ENCODE measurements at places on chromosomes 7 and 10.

DNA sequence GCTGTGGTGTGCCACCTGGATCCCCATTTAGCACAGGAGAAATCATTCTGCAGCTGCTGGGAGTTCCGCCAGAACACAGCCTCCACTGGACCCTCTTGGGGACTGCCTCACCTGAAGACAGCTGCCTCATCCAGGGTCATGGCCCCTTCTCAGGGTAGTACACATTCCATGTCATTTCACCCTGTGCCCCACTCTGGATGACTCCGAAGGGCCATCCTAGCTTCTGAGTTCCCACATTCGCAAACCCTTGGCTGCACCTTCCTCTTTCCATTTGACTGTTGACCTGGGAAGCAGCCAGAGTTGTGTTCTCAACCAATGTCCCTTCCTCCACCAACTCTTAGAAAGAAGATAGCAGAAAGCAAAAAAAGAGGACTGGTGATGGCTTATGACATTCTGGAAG is 125.6 kb upstream of the TBX20 start:
- no peak for DNase-seq

GRCh38 chr7:87785368-87785995 is 90.7 kb downstream of the SLC25A40 start:
- no peak for DNase-seq

DNA sequence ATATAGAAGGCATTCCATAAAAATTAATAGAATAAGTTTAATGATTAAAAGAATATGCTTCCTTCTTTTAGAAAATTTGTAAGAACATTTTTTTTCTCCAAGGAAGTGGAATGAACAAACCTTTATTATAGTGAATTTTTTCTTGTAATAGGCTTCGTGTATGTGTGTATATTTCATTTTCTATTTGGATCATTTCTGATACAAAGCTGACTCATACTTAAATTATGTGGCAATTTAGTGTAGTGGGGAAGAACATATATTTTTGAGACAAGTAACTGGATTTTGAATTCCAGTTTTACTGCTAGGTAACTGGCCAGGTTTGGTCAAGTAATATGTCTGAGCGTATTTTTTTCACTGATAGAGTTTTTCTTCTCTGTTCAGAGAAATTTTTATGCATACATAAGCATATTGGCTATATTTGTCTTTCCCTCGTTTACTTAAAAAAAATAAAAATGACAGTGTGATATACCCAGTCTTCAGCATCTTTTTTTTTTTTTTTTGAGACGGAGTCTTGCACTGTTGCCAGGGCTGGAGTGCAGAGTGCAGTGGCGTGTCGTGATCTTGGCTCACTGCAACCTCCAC is 50.8 kb downstream of the CDK13 start:
- no peak for DNase-seq

DNA sequence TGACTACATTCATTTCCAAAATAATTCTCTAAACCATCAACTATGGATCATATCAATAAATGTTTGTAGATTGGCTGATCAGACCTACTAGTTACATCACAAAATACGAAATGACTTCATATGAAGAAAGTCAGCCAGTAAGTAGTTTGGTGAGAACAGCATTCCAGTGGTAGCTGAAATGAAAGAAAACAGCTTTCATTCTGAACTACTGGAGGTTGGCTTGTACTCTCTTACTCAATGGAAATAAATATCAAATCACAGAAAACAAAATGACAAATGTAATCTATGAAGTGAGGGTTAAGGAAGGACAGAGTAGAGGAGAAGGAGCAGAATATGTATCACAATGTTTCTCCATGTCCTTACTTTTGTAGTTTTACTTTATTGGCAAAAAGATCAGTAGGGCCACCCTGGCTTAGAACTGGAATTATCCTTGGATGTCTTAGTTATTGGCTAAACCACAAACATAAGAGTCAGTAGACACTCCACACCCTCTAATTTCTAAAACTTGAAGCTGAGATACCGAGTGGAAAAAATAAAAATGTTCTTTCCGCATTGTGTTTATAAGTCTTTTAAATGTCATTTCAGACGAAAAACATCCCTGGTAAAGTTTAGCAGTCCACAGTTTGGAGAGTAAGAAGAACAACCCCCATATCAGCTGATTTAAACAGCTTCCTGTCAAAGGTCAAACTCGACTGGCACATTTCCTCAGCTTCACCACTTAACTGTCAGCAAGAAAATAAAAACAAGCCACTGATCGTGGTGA is 74.0 kb upstream of the DGKI start:
- no peak for DNase-seq

GRCh38 chr7:150368096-150368883 is at the start of gene REPIN1:
REPIN1 (plus strand) TSS chr7:150368822; CDS start chr7:150369712, 890 bp downstream.
- DNase-seq: peak; percentile 79

DNA sequence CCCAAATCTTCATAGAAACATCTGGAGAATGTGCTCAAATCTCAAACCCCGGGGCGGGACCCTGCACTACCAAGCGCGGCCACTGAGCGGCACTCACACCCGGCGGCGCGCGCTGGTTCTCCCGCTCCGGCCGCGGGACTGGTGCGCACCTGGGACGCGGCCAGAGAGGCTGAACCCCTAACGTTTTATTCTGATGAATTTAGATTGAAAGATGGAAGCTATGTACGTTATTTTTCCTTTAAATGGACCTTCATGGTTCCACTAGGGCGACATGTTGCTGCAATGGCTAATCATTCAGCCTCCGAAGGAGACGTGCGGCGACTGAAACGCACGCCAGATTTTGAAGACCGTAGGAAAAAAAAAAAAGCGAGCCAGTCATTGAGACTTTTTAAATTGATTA is 107.0 kb upstream of the INSIG1 start:
- peak; percentile 68 for DNase-seq

- DNase-seq: no peak
Measured at GRCh38 chr7:24500599-24500998, 72.7 kb upstream of the PALS2 start.

- no peak for DNase-seq
Measured at GRCh38 chr10:30630571-30630970, 1.0 kb upstream of the LYZL2 start.

- no peak for DNase-seq
Measured at GRCh38 chr7:1712907-1713501, 42.9 kb downstream of the ELFN1 start.

GRCh38 chr7:37483627-37484026 is 35.0 kb upstream of the ELMO1 start:
- DNase-seq: no peak

DNA sequence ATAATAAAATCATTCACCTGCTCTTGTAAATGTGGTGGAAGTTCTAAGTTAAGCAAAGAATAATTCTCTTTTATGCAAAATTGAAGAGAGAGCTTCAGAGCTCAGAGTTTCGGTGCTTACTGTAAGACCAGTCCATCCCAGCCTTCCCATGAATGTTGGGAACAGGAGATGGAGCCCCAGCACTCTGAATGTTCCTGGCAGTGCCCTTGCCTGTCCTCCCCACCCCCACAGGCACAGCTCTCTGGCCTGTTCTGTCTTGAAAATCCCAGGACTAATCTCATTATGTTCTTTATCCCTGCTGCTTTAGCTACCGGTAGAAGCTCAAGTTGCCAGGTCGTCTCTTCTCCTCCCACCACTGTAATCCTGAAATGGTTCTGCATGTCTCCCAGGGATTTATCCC is 29.1 kb upstream of the LHFPL3 start:
- DNase-seq: no peak

DNA sequence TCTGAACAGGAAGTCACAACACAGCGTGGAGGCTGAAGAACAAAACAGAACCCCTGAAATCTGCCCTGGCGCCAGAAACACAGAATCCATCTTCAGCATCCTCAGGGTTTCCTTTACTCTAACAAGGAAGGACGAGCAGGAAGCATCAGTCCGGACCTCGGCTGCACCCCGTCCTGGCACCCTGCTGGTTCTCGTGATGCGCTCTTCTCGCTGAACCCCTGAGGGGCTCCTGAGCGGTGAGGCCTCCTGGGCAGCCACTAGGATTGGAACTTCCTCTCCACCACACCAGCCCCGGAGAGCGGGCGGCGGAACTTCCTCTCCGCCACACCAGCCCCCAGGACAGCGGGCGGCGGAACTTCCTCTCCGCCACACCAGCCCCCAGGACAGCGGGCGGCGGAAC is 461.9 kb downstream of the PTPRN2 start:
- DNase-seq: no peak

DNA sequence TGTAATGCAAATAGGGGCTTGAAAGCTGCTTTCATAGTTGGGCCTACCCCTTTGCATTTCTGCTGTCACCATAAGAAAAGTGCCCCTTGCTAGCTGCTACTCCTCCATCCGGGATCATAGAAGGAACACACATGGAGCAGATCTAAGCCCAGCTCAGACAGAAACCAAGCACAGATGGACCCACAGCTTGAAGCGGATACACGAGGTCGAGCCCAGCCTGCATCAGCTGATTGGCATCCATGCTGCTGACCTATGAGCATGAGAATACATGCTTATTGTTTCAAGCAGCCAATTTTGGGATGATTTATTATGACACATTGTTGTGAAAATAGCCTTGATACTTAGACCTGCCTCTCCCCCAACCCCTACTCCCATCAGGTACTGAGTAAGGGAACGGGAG is 109.2 kb downstream of the ZNF467 start:
- no peak for DNase-seq

- no peak for DNase-seq
Measured at GRCh38 chr7:574661-575395, 55.2 kb upstream of the PDGFA start.

GRCh38 chr7:94323844-94324243 is 70.9 kb upstream of the COL1A2 start:
- DNase-seq: no peak

DNA sequence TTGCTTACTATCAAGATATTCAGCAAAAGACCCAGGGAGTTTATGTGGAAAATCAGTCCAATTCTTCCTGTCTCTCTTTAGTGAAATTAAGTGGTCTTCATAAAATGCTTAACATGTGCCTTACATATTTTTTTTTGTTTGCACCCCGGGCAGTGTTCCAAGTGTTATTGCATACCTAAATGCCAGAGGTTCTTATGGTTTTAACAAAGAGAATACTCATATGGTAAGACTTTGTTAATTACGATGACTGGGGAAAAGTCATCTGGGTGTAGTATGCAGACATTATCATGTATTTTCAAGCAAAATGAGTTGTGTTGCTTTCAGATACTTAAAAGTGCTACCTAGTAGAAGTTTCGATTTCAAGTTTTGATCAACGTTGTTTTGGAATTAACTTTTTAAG is 82.6 kb downstream of the PRKG1 start:
- DNase-seq: no peak

GRCh38 chr7:153943861-153944260 is 108.3 kb upstream of the DPP6 start:
- no peak for DNase-seq

- no peak for DNase-seq
Measured at GRCh38 chr10:84341983-84342382, 13.6 kb downstream of the CCSER2 start.

DNA sequence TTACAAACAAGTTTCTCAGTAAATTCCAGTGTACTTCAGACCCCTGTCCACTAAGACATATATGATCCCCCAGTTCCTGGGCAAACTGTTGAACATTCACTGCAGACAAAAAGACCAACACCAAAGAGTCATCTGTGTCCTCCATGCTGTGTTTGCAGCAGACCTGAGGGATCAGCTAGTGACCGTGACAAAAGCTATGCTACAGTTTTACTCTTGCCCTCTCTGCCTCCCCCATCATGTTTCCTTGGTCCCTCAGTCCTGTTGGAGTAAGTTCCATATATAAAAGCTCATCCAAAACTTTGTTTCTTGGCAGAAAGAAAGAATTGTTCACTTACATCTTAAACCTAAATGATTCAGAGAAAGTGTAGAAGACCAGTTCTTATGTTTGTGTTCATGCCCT is 56.1 kb downstream of the PODXL start:
- DNase-seq: no peak

DNA sequence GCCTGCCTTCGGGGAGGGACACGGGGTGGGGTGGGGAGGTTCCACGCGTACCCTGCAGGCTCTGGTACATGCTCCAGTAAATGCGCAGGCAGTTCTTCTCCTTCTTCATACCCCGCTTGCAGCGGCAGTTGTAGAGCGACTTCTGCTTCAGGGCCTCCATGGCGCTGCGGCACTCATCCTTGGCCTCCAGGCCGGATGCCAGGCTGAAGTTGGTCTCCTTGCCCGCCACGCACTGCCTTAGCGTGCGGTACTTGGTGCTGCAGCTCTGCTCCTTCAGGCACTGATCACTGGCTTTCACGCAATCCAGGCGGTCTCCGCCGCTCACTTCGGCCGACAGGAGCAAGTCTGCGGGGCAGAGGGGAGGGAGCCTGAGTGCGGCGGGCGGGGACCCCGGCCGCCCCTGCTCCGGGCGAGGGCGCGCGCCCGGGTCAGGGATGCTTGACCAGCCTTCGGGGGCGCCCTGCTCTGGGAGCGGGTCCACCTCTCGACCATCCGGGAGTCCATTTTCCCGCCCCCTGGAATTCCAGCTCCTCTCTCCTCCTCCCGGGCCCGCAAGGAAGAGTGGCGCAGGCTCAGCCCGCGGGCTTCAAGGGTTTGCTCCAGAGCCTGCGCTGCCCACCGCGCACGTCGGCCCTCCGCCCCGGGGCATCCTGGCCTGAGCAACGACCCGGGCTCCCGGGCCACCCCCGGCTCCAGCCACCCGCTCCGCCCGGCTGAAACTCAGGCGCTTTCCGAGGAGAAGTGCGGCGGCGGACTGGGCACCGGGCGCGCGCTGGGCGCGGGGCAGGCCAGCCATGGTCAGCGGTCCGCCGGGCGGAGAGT is 2.0 kb downstream of the GFRA1 start:
- DNase-seq: no peak
